ENCODE measurements at places on chromosomes 13 and 19.

- DNase-seq: no peak
Observed at GRCh38 chr19:33350538-33351309, 22.8 kb upstream of the CEBPG start.

GRCh38 chr13:43444081-43444480 lies 342.7 kb downstream of the ENOX1 start:
- DNase-seq: no peak

DNA sequence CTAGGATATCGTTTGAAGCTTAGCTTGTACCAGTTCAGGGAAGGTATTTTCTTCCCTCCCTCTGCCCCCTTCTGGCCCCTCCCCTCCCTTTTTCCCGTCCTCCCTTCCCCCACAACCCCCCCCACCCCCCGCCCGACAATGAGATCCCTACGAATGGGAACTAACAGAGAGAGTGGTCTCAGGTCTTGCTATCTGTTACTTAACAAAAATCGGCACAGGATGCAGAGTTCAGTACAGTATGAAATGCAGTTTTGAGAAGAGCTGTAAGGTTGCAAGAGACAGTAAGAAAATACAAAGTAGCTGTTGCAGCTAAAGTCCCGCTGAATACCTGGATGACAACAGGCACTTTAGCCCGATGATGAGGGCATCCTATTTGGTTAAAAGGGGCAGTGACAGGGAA lies 3.1 kb upstream of the DACH1 start:
- DNase-seq: no peak

DNA sequence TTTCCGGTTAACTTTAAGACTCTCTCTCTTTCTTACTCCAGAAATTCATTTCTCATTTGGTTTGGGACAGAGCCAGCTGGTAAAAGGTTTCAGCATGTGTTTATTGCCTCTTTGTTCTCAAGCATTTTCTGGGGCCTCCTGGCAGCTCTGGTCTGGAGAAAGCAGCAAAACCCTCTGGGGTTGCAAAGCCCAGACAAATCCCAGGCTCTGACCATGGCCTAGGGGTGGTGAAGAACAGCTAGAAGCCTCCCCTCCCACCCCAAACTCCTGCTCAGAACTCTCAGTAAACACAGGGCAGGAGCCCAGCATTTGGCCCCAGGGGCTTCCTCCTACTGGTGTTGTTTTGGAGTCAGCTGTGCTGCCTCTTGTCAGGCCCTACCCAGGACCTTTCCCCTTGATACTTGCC lies 124.2 kb upstream of the SERP2 start:
- peak; percentile 75 for DNase-seq

DNA sequence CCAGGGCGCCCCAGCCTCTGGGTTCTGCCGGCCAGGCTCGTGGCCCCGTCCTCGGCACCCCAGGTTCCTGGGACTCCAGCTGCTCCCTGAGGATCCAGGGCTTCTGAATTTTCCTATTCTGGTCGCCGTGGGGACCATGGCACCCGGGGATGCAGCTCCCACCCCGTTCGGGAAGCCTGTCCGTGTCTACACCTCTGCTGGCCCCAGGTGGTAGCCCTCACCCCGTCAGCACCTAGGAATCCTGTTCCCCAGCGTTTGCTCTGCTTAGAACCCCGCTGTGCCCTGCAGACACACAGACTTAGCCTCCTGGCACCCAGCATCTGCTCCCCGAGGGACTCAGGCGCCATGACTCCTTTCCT lies 960 bp downstream of the PPFIA3 start:
- no peak for DNase-seq

DNA sequence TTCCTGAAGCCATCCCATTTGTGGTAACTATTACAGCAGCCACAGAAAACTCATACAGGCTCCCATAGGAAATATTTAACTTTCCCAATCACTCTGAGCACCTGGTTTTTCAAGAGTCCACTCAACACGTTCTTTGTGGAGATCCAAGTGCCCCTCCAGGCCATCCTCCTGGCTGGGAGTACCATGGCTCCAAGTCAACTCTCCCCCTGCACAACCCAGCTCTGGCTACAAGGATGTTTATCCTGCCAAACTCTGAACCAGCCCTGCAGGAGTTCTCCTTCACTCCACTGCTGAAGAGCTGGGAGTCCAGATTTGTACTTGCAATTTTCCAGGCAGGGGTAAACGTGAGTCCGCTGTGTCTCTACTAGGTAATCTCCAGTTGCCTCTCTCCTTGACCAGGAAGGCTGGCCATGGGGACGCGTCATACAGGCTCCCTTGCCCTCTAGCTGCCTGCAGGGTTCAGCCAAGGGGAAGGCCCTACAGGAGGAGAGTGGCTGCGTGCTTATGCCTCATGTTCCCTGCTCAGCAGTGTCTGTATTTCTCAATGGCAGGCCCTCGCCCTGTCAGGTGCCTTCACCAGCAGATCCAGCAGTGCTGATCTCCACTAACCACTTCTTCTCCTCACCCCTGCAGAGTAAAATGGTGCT lies 29.9 kb upstream of the ARGLU1 start:
- DNase-seq: no peak

DNA sequence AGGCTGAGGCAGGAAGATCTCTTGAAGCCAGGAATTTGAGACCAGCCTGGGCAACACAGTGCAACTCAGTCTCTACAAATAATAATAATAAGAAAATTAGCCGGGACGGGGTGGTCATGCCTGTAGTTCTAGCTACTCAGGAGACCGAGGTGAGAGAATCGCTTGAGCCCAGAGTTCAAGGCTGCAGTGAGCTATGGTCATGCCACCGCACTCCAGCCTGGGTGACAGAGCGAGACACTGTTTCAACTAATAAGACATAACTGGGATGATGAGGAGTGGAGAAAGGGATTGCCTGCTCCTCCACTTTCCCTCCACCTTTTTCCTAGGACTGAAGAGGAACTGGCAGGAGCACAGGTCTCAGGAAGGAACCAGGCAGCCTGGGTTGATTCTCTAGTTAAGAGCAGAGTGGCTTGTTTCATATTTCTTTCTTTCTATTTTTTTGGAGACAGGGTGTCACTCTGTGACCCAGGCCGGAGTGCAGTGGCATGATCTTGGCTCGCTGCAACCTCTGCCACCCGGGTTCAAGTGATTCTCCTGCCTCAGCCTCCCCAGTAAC lies 4.6 kb upstream of the GPI start:
- no peak for DNase-seq

DNA sequence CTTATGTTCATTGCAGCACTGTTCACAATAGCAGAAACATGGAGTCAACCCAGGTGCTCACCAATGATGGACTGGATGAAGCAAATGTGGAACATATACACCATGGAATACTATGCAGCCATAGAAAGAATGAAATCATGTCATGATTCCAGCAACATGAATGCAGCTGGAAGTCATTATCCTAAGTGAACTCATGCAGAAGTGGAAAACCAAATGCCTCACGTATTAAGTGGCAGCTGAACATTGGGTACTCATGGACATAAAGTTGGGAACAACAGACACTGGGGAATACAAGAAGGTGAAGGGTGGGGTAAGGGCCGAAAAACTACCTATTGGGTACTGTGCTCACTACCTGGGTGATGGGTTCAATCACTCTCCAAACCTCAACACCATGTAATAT lies 915.9 kb downstream of the UQCRFS1 start:
- DNase-seq: no peak

- DNase-seq: peak; percentile 51
Observed at GRCh38 chr13:113548778-113549621, 35.6 kb upstream of the TFDP1 start.

- DNase-seq: no peak
Observed at GRCh38 chr13:33410619-33411018, 125.1 kb upstream of the STARD13 start.

- DNase-seq: no peak
Observed at GRCh38 chr13:100650326-100650725, 24.3 kb downstream of the TMTC4 start.

DNA sequence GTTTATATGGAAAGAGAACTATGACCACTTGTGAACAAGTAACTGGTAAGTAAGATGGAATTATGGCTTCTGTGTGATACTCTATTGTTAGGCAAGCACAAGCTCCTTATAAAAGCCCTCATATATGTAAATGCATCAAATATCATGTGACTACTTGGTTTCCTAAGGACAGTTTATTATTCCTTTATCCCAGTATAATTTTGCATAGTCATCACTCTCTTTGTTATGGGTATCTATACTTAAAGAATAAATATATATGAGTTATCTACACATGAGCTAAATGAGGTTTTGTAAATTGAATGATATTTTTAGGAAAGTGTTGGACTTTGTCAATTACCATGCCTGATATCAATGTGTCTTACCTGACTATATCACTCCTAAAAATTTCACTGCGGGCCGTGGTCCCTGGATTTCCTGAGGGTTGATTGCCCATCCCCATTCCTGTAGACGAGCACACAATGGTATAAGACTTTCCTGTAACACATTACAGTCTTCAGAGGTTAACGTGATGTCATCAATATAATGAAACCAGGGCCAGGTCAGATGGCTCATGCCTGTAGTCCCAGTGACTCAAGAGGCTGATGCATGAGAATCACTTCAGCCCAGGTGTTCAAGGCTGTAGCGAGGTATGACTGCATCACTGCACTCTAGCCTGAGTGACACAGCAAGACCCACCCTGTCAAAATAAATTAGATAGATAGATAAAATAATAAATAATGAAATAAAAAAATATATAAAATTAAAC lies 20.7 kb downstream of the ZNF844 start:
- no peak for DNase-seq

- peak; percentile 31 for DNase-seq
Observed at GRCh38 chr13:43326100-43326499, 302.7 kb downstream of the DNAJC15 start.

GRCh38 chr19:31500197-31500830 lies 151.1 kb upstream of the TSHZ3 start:
- no peak for DNase-seq

DNA sequence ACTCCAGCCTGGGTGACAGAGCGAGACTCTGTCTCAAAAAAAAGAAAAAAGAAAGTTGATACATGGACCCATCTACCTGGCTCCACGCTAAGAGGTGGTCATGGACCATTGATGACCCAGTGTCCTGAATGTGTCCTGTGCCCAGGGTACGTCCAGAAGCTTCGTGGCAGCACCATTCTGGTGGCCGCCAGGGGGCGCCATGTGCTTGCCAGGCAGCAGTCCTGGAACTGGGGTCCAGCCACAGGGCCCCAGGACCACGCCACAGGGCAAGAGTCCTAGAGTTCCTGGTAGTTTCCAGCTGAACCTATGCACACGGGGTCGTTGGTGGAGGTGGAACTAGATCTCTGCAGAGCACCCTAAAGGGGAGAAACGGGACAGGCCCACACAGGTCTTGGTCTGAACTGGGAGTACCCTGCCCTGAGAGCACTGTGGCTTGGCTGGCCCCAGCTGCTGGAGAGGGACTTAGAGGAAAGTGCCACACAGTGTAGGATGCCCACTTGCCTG lies 19.9 kb upstream of the FBXO27 start:
- DNase-seq: peak; percentile 70

- no peak for DNase-seq
Observed at GRCh38 chr19:28737021-28737895, 475.7 kb downstream of the UQCRFS1 start.

- DNase-seq: peak; percentile 50
Observed at GRCh38 chr13:49326222-49326917, 78.6 kb downstream of the CDADC1 start.

DNA sequence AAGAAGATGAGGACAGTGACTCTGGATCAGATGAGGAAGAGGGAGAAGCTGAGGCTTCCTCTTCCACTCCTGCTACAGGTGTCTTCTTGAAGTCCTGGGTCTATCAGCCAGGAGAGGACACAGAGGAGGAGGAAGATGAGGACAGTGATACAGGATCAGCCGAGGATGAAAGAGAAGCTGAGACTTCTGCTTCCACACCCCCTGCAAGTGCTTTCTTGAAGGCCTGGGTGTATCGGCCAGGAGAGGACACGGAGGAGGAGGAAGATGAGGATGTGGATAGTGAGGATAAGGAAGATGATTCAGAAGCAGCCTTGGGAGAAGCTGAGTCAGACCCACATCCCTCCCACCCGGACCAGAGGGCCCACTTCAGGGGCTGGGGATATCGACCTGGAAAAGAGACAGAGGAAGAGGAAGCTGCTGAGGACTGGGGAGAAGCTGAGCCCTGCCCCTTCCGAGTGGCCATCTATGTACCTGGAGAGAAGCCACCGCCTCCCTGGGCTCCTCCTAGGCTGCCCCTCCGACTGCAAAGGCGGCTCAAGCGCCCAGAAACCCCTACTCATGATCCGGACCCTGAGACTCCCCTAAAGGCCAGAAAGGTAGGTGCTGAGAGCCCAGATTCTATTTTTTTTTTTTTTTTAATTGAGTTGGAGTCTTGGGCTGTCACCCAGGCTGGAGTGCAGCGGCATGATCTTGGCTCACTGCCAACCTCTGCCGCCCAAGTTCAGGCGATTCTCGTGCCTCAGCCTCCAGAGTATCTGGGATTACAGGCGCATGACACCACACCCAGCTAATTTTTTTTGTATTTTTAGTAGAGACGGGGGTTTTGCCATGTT lies 2.3 kb downstream of the PPP1R15A start:
- no peak for DNase-seq

GRCh38 chr13:73288596-73288995 lies 229.8 kb downstream of the KLF5 start:
- no peak for DNase-seq

DNA sequence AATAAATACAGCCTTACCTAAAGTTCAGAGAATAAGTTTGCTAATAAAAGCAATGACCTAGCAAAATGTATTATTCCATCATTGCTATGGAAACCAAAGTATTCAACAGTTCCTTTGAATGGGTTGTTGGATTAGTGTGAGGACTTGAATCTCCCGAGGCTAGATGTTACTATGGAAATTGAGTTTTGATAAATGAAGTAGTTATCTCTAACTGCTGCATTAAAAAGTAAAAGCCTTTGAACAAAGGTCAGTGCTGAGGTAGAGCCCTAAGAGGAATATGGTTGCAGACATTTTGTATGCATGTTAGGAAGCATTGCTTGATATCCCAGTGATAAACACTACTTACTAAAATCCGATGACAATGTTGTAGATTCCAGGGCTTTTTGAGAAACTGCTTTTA lies 6.2 kb downstream of the KLF5 start:
- no peak for DNase-seq

DNA sequence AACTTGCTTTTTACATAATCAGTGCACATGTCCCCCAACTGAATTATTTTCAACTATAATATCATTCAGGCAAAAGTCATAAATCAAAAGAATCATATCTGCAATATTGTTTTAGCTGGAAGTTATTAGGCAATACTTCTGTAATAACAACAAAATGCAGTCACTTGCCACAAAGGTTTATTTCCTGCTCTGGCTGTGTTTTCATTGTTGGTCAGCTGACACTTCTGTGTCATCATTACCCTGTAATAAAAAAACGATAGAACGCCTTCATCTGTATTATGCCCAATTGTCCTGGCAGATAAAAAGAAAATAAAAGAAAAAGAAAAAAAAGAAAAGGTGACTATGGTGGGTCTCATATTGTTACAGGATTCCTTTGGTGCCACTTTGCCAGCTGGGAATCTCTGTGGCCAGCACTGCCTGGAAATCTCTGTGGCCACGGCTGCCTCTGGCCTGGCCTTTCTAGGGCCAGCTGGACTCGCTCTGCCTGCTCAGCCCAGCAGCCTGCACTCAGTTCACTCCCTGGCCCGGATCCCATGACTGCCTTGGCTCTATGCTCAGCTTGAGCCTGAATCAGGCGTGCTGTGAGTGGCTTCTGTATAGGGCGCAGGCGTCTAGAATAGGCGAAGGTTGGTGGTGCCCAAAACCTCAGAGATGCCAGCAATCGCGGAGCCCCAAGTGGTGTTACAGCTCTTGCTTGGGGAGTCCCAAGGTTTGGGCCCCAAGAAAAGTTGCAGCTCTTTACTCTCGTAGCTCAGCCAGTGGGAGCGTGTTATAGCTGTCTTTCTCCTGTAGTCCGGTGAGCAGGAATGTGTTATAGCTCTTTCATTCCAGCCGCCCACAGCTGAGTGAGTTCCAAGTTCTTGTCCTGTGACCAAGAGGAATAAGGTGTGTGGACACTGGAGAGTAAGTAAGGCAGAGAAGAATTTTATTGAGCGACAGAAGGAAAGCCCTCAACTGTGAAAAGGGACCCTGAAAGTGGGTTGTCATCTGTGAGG lies 1227.1 kb downstream of the SLITRK1 start:
- no peak for DNase-seq

All from testis (tissue), 5 donors.